ENCODE measurements at places on chromosomes 4 and X.

GRCh38 chr4:172985552-172985951, 183.1 kb upstream of the GALNT7 start:
- no peak for DNase-seq

DNA sequence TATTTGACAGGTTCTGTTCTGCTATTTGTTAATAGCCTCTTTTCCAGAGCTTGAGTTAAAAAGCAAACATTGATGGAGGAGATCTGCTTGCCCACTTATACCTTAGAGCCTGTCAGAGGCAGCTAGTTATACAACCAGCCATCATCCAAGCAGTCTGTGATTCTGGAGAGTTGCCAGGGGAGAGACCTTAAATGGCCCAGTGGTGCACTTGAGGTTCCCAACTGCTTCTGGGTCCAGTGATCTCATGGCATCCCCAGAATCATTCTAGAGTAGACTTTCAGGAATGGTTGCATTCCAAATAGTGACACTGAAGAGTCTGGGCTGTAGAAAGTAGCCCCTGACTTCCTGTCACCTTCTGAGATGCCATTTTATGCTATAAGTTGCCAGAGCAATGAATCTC, 160.7 kb downstream of the FHIP1A start:
- no peak for DNase-seq

DNA sequence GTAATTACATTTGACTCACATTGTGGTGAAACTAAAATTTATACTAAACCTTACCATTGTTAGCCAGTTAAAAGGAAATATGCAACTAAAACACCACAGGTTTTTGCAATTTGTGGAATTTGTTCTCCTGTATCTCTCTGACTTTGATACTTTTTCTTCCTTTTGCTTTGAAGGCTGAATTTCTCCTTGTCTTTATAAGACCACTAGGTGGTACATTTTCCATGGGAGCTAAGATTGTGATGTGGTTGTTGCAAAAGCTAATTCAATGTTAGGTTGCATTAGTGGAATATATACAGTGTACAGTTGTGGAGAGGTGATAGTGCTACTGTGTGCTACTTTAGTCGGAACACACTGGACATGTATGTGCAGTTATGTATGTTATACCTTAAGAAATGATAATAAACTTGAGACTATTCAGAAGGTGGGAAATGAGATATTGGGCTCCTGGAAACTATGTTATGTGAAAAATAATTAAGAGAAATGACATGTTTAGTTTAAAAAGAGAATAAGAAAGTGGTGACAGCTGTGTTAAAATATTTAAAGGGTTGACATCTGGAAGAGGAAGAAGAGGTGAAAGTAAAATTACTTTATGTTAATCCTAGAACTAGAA, 70.3 kb downstream of the ARL9 start:
- DNase-seq: no peak

DNA sequence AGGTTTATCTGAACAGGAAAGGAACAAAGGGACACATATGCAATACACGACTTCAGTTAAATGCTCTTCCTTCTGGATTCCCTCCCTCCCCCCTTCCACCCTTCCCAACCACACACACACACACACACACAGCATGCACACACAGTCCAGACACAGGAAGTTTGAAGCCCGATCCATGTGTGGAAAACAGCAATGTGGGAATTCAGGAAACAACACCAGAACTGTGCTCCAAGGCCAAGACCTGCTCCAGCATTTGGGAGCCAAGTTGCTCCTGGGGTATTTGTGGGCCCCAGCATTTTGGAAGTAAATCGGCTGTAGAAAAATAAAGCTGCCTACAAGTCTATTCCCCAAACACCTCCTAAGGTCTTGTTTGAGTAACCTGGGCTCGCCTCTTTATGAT, 5.6 kb upstream of the AMOT start:
- no peak for DNase-seq

- no peak for DNase-seq
These were observed 31.5 kb upstream of the ELF2 start for GRCh38 chr4:139208404-139208945.

- DNase-seq: no peak
These were observed 67.4 kb downstream of the AFF2 start for GRCh38 chrX:148567779-148568178.

DNA sequence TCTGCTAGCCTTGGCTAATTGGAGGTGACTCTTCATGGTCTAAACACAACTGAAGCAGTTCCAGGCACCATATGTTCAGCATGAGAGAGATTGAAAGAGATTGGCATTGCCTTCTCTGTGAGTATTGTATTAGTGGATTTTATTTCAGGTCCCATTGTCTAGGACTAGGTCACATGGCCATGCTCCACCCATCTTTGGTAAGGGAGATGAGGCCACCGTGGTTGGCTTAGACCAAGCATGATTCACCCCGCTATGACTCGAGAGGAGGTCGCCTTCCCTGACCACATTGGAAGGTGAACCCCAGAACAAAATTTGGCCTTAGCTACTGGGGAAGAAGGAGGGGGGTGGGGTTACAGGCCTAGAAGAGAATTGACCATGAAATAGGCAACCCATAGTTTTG, 109.9 kb upstream of the BCOR start:
- no peak for DNase-seq

DNA sequence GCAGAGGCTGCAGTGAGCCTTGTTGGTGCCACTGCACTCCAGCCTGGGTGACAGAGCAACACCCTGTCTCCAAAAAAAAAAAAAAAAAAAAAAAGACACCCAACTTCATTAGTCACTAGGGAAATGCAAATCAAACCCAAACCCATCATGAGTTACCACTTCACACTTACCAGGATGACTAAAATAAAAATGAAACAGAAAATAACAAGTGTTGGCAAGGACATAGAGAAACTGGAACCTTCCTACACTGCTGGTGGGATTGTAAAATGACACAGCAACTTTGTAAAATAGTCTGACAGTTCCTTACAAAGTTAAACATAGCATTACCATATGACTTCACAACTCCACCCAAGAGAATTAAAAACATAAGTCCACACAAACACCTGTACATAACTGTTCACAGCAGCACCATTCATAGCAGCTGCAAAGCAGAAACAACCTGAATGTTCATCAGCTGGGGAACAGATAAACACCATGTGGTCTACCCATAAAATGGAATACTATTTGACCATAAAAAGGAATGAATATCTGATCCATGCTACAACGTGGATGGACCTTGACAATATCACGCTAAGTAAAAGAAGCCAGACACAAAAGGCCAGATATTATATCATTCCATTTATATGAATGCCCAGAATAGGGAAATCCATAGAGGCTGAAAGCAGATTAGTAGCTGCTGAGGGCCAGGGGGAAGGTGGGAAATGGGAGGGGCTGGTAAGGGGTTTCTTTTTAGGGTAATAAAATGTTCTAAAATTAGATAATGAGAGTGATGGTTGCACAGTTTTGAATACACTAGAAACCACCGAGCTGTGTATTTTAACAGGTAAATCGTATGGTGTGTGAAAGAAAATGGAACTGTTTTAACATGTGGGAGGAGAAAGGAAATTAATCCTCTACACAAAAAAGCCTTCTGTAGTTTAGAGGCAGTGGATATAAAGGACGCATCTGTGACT, 18.3 kb downstream of the CD99L2 start:
- no peak for DNase-seq

DNA sequence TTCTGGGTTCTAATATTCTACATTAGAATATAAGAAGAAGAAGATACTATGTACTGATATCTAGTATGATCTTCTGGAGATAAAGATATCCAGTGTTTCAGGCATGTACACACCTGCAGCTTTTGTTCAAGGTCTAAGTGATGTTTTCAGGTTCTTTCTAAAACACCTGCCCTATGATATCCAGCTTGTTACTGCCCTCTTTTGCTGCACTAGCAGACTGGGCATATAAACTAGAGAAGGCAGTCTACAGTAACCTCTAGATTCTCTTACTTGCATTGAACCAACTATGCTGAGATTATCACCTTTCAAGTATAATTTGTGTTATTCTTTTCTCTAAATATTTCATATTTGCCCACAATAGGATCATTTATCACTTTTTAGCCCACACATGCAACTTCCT, 1.9 kb upstream of the FRYL start:
- DNase-seq: no peak

GRCh38 chr4:127870688-127871087, 10.0 kb upstream of the PLK4 start:
- no peak for DNase-seq

DNA sequence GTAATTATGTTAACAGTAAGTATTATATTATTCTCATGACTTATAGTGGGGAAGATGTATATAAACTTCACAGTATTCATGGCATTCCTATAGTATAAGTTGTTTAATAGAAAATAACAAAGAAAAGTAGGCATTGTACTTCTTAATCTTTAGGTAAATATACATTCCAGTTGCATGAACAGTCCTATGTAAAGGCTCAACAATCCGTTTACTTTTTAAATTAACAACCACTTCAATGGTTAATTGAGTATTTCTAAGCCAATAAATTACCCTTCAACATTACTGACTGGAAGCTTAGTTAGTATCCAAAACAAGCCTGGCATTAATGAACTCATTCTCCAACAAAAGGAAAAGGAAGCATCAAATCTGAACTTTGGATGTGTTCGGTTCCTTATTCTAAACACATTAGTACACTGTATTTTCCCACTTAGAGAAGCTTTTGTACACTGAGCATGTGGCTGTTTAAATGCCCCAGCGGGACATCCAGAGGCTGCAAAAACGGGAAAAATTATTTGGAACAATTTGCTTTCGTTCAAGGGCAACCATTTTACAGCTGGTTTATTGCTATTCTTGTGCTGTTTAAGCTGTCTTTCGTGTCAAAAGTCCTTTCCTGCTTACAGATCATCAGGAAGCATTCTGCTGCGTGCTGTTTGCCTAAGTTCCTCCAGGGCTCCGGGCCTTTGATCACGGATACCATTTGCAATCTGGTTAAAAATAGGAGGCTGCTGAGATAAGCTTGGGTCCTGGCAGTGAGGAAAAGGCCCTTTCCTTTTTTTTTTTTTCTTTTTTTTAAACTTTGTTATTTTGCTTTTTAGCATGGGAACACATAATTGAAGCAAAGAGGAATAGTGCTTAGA, 460.3 kb downstream of the SPRY1 start:
- no peak for DNase-seq

DNA sequence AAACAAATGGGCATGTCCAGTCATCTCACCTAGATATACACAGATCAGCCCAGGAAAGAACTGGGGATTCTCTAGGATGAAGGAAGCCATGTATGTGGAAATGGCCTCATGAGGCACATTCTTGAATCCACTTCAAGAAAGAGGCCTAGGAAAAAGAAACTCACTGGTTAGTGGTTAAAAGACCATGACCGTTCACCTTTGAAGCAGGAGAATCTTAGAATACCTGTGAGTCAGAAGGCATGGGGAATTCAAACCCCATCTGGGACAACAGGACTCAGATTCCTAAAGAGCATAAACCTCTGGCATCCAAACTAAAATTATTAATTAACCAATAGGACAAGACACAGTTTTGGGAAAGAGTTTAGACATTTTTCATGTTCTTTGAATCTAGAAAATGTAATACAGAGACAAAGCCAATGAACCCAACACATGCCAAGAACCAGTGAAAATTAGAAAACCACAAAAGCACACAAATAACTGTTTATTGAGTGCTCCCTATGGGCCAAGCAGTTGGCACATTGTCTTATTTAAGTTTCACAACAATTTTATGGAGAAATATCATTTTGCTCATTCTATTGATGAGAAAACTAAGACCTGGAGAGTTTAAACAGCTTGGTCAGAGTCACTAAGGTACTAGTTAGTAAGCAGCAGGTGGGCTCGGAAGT, 97.5 kb downstream of the NPNT start:
- no peak for DNase-seq

DNA sequence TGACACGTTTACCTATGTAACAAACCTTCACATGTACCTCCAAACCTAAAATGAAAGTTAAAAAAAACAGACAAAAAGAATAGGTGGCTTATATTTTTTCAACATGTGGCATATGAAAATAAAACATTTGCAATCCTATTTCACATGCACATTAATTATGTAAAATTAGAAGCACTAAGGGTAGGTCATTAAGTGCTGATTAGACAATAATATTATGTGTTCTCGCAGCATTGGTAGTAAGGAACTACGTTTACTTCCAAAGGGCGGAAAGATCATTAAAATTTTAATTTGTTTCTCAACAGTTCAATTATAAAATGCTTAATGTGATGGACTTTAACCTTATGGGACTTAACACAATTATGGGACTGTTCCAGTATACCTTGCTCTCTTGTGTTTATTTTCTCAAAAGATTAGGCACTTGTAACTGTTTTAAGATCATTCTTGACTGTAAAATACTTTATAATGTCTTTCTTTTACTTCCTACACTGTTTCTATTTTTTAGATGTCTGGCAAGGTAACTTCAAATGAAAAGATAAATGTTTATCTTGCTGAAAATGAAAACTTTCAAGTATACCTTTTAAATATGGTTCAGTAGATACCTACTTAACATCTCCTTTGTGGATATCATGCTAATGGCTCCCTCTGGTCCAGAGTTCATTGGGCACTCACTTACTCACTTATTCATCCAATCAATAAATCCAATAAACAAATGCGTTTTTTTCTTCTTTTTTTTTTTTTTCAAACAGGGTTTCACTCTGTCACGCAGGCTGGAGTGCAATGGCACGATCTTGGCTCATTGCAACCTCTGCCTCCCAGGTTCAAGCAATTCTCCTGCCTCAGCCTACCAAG, 202.0 kb downstream of the ARAP2 start:
- no peak for DNase-seq

- DNase-seq: peak; percentile 16
These were observed 302.7 kb downstream of the GPM6A start for GRCh38 chr4:175509320-175509719.

DNA sequence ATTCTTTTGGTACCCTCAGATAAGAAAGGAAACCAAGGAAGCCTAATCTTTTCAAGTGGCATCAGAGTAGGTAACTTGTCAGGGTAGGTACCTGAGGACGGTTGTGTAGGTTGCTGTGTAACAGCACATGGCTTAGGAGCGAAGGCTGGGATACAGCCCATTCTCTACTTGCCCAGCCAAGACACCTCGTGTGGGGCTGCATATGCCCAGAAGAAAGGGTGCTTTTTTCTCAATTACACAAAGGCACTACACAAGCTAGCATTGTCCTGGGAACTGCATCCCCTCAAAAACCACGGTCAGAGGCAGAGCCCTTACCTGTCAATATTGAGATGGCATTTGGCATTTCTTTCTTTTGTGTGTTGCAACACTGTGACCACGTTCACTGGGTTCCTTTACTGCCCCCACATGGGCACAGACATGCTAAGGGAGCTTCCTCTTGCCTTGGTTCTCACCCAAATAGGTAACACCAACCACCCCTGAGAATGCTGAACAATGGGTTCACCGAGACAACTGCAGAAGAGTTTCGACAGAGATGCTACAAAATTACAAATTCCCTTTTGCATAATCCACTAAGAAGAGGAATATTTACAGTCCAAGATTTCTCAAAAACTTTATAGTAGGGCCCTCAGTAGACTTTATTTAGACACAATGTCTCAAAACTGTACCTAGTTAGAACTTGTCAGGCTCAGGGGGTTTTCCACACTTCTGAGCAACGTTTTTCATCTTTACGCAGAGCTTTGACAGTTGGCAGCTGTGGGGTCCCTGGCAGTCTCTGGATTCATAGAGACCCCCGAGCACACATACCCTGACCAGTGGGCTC, 35.8 kb upstream of the TNIP3 start:
- DNase-seq: no peak

- no peak for DNase-seq
These were observed 220.4 kb downstream of the SPRY1 start for GRCh38 chr4:123616951-123617461.

- no peak for DNase-seq
These were observed 157.6 kb downstream of the RASL11B start for GRCh38 chr4:53019485-53020382.

- DNase-seq: no peak
These were observed 230.0 kb downstream of the MAGEE1 start for GRCh38 chrX:76657499-76657898.
